Activated CD4-positive, alpha-beta memory T cell treated with anti-CD3 and anti-CD28 coated beads for 36 hours (primary cell): ENCODE measurements at places on chromosomes 2 and 18. TPM values are rescaled to one million over a fixed set of nuclear protein-coding genes. Genes with fewer than 3 reads are reported as not detected.
A peak's percentile ranks its signal among the peaks of the same experiment; 100 is the strongest.

GRCh38 chr2:166042768-166043390 is 84.9 kb downstream of the SCN1A start:
- H3K4me3 ChIP-seq, result no peak overlapping the region
- no peaks in the 10 kb centered on the region for H3K27me3 ChIP-seq
- DNase-seq, result no peak
- H3K27ac ChIP-seq, result no peak overlapping the region
- H3K36me3 ChIP-seq, result no peaks in the 10 kb centered on the region

GRCh38 chr2:41963661-41964525 is 83.9 kb upstream of the PKDCC start:
- H3K4me1 ChIP-seq, result no peaks in the 10 kb centered on the region
- H3K27me3 ChIP-seq, result peaks cover 1% of the 10 kb centered on the region
- DNase-seq, result no peak
- no peak overlapping the region for H3K4me3 ChIP-seq
- H3K36me3 ChIP-seq, result no peaks in the 10 kb centered on the region

DNA sequence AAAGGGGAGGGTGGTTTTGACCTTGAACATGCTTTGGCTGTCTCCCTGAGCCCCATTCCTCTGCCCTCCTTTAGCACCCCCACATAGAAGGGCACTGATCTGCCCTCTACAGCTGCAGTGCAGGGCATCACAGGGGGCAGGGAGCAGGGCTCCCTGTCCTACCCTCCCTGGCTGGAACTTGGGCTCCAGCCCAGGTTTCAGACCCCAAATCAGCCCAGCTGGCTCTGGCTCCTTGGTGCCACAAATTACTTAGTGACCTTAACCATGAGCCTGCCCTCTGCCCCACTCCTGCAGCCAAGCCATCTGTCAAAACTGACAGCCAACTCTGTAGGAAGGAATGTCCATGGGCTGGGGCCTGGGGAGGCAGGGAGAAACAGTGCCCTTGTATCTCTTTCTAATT is 105.6 kb downstream of the MAPK4 start:
- H3K27ac ChIP-seq, result no peak overlapping the region
- no peaks in the 10 kb centered on the region for H3K36me3 ChIP-seq
- no peak overlapping the region for H3K4me3 ChIP-seq
- H3K4me1 ChIP-seq, result no peaks in the 10 kb centered on the region

DNA sequence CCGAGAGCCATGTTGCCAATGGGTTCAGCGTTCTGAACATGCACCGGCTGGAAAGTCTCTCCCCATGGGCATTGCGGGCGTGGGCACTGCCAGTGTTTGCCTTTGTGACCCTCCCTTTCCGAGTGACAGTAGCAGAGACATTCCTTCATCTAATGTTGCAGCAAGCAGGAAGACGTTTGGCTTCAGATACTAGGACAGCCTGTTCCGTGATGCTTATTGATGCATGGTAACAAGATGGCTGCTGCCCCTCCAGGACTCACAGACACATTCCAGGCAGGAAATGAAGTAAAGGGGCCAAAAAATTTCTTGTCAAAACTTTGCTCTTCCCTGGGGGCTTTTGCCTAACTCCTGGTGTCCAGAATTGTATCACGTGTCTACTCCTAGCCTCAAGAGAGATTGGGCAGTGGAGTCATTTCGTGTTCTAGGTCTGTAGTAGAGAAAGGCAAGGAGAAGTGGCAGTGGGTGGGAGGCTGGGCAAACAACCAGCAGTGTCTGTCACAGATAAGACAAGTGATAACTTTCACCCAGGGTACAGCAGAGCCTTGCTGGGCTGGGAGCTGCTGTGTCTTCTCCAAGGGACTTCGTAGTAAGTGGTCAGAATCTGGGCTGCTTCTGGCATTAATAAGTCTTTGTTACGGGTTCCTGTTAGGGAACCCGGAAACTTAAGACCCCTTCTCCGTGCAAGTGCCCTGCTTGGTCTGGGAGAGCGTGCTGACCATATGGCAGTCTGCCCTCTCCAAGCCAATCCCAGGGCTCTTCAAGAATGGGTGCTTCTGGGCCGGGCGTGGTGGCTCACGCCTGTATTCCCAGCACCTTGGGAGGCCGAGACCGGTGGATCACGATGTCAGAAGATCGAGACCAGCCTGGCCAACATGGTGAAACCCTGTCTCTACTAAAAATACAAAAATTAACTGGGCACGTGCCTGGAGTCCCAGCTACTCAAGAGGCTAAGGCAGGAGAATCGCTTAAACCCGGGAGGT is 93.5 kb downstream of the TFCP2L1 start:
- no peaks in the 10 kb centered on the region for H3K4me1 ChIP-seq
- H3K27ac ChIP-seq, result no peak overlapping the region
- no peak overlapping the region for H3K4me3 ChIP-seq
- H3K27me3 ChIP-seq, result no peaks in the 10 kb centered on the region

GRCh38 chr18:56276466-56276865 is 361.9 kb downstream of the TXNL1 start:
- no peaks in the 10 kb centered on the region for H3K27me3 ChIP-seq
- DNase-seq, result no peak
- H3K36me3 ChIP-seq, result no peaks in the 10 kb centered on the region
- H3K27ac ChIP-seq, result no peak overlapping the region

GRCh38 chr2:204027091-204027490 is 90.5 kb downstream of the ICOS start:
- no peaks in the 10 kb centered on the region for H3K27me3 ChIP-seq
- peaks cover 51% of the 10 kb centered on the region for H3K4me1 ChIP-seq
- peak; percentile 47 for DNase-seq
- H3K27ac ChIP-seq, result peak overlapping the region; percentile 30

DNA sequence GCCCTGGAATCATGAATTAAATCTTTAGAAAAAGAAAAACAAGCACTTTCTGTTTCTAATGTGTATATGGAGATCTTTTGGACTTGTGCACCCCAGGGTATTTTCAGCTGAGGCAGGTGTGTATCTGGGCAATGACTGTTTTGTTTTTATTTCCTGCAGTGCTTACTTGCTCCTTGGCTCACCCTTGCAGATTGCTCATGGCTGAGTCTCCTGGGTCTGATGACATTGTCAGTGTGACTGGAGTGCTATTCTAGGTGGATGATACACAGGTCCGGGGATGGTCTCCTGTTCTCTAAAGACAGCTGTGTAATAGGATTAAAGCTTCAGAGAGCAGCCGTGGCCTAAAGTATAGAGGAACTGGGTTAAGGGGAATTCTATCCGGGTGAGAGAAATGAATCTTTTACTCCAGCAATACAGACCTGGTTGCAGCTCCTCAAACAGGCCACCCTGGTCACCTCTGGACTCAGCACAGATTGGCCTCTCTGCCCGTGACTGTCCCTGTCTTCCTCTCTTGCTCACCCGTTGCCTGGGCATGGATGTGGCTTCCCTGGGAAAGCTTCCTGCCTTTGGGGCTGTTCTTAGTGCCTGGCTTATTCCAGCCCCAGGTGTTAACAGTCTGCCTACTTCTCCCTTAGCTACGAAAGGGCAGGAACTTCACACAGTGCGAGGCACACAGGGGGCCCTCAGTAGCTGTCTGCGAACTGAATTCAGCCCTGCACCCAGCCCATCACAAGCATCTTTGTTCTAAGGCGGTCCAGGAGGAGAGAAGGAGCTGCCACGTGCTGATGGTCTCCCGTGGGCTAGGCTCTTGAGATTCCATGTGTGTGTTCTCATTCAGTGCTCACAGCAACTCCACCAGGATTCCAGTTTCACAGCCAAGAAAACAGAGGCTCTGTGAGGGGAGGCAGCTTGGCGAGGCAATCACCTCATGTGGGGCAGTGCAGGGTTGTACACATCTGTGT is 84.3 kb downstream of the ACOXL start:
- no peak overlapping the region for H3K4me3 ChIP-seq
- no peaks in the 10 kb centered on the region for H3K36me3 ChIP-seq
- H3K27me3 ChIP-seq, result peaks cover 40% of the 10 kb centered on the region
- no peak for DNase-seq
- H3K27ac ChIP-seq, result no peak overlapping the region

GRCh38 chr2:17375262-17375661 is 143.0 kb downstream of the RAD51AP2 start:
- DNase-seq, result no peak
- H3K4me1 ChIP-seq, result no peaks in the 10 kb centered on the region
- H3K4me3 ChIP-seq, result no peak overlapping the region
- H3K36me3 ChIP-seq, result no peaks in the 10 kb centered on the region
- H3K27me3 ChIP-seq, result no peaks in the 10 kb centered on the region

DNA sequence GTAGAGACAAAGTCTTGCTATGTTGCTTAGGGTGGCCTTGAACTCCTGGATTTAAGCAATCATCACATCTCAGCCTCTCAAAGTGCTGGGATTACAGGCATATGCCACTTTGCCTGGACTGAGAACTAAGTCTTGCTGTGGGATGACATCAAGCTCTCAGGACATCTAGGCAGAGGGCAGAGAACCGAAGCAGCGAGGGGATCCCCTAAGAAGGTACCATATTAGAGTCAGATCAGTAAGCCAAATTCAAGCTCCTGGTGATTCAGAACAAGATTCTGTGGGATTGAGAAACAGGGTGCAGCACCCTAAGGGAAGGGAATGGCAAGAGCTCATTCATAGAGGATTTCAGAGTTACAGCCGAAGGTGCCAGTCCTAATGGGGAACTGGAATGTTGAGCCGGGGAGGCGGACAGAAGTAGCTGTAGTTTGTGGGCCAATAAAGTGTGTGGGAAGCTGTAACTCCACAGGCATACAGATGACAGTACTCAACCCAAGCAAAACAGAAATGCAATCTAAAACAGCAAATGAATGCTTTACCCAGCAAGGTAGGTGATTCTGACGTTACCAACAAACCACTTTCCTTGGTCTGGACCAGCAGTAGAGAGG is 30.9 kb downstream of the EPHA4 start:
- peaks cover 16% of the 10 kb centered on the region for H3K4me1 ChIP-seq
- no peaks in the 10 kb centered on the region for H3K27me3 ChIP-seq
- no peak overlapping the region for H3K27ac ChIP-seq
- DNase-seq, result no peak
- H3K36me3 ChIP-seq, result peaks cover 4% of the 10 kb centered on the region
- no peak overlapping the region for H3K4me3 ChIP-seq

DNA sequence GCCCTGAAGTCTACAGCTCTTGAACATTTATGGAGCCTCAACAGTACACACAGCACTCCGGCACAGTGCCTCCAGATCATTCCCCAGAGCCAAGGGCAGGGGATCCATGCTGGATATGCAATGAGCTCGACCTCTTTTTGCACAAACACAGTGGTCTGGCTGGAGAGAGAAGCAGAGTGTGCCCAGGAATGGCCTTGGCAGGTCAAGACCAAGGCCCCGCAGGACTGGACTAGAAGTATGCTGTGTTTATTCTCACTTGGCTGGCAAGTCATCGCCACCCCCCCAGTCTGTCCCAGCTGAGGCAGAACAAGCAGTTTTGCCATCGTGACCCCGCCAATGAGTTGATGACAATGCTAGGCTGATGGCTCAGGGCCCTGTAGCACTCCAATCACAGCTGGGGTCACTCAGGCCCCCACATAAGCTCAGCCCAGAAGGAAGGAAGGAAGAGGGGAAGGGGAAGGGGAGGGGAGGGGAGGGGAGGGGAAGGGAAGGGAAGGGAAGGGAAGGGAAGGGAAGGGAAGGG is 212.1 kb downstream of the TTC32 start:
- no peaks in the 10 kb centered on the region for H3K4me1 ChIP-seq
- H3K4me3 ChIP-seq, result no peak overlapping the region
- no peak for DNase-seq
- H3K36me3 ChIP-seq, result no peaks in the 10 kb centered on the region
- peaks cover 1% of the 10 kb centered on the region for H3K27me3 ChIP-seq
- H3K27ac ChIP-seq, result no peak overlapping the region

DNA sequence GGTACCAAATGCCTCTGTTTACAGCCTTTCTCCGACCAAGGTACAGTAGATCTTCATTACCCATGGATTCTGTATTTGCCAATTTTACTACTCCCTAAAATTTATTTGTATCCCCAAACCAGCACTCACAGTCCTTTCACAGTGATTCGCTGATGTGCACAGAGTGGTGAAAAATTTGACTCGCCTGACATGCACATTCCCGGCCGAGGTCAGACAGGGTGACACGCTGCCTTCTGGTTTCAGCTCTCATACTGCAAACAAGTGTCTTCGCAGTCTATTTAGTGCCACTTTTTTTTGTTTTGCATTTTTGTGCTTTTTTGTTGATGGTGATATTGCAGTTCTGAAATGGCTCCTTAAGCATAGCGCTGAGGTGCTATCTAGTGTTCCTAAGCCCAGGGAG is 71.0 kb downstream of the MAPK4 start:
- no peaks in the 10 kb centered on the region for H3K4me1 ChIP-seq
- no peaks in the 10 kb centered on the region for H3K36me3 ChIP-seq
- H3K27ac ChIP-seq, result no peak overlapping the region
- no peaks in the 10 kb centered on the region for H3K27me3 ChIP-seq

DNA sequence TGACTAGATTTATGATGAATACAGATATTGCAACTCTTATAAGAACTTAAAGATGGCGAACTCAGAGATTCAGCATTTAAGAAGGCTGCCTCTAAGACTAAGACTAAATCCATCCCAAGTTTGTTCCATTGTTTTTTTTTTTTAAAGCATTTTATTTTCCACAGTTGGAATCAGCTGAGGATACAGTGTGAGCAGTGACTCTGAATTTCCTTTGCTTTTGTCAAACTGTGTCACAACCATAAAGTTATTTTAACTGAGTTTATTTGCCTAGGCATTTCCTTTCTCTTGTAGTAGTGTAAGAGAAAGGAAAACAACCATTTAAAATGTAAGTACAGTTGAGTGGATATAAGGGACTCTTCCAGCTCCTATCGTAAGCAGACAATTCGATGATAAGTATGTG is 63.9 kb downstream of the ZEB2 start:
- H3K36me3 ChIP-seq, result no peaks in the 10 kb centered on the region
- no peak for DNase-seq
- no peak overlapping the region for H3K27ac ChIP-seq
- peaks cover 49% of the 10 kb centered on the region for H3K4me1 ChIP-seq

- H3K27me3 ChIP-seq, result no peaks in the 10 kb centered on the region
- peak overlapping the region; percentile 98 for H3K27ac ChIP-seq
- DNase-seq, result peak; percentile 31
- peaks cover 6% of the 10 kb centered on the region for H3K36me3 ChIP-seq
These were observed 762 bp downstream of the INO80C start for GRCh38 chr18:35497027-35497369.

- no peak for DNase-seq
- peaks cover 11% of the 10 kb centered on the region for H3K4me1 ChIP-seq
- peaks cover 32% of the 10 kb centered on the region for H3K27me3 ChIP-seq
- H3K4me3 ChIP-seq, result no peak overlapping the region
- no peak overlapping the region for H3K27ac ChIP-seq
These were observed 23.4 kb downstream of the MYO7B start for GRCh38 chr2:127558911-127559310.

The NEB gene
- 0.14 TPM for total RNA-seq

The MARCHF4 gene
- not detected for total RNA-seq

The EFR3B gene
- total RNA-seq, result 1.5 TPM

The SLC4A3 gene
- total RNA-seq, result not detected

The EIF2AK2 gene
- total RNA-seq, result 52.6 TPM

The CTAGE1 gene
- total RNA-seq, result not detected

The HOXD12 gene
- total RNA-seq, result not detected

The PIGN gene
- total RNA-seq, result 26.2 TPM

The STEAP3 gene
- 0.12 TPM for total RNA-seq

The HNMT gene
- not detected for total RNA-seq

The TEX44 gene
- not detected for total RNA-seq

The IGFBP5 gene
- not detected for total RNA-seq
